ENCODE measurements at places on chromosomes 5 and 9.

- no peak for DNase-seq
These were observed 153.1 kb upstream of the RAPGEF1 start for GRCh38 chr9:131892902-131893500.

DNA sequence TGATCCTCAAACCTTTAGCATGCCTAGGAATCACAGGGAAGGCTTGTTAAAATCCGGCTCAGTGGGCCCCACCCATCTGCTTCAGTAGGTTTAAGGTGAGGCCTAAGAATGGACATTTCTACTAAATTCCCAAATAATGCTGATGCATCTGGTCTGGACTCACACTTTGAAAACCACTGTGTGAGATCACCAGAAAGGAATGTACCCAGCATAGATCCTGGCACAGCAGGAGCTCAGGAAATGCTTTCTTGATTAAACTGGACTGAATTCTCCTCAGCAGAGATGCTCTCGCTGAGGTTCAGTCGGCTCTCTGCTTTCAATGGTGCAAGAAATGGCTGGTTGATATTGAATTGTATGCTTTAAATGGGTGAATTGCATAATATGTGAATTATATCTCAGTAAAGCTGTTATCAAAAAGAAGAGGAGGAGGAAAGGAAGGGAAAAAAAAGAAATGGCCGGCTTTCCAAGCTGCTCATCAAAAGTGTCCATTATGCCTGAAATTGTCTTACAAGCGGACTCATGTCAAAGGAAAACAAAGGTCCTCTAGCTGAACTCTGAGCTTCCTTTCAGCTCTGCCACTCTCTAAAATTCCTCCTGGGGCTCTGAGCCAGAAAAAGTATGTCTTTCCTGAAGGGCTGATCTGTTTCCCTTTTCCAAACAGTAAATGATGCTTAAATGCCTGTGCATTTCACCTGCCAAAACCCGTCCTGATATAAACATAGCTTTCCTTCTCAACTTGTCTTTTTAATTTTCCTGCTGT, 77.6 kb upstream of the SAP30L start:
- no peak for DNase-seq

DNA sequence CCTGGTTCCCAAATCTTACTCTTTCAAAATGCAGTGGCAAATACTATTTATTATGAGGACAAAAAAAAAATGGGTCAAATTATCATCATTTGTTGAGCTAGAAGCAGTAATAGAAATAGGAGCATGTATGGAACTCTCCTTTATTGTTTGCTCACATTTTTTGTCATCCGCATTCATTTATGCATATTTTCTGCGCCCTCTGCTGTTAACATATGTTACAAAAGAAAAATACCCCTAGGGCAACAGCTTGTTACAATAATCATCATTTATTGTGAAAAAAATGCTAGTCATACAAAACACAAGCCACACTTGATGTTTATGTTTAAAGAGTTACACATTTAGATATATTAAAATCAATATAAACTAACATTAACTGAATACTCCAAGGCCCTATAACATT, 328.2 kb downstream of the TUSC1 start:
- DNase-seq = no peak

DNA sequence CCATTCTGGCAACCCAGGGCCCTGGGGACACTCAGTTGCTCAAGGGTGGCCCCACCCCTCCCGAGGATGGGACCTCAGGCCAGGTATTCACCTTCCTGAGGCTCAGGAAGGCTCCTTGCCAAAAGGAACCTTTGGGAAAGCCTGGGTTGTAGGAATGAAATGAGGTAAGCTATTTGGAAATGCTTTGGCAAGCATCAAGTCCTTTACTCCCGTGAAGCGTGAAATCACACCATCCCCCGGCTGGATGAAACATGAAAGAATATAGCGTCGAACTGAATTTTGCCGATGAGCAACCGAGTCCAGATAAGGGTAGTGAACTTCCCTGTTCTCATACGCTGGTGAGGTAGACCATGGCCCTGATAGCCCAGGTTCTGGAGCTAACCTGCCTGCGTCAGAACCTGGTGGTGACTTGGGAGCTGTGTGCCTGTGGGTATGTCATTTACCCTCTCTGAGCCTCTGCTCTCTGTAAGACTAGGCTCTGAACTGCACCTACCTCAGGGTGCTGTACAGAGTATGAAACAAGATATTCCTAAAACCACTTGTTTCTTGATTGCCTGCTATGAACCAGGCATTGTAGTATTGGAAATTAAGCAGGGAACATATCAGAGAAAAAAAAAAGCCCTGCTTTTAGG, 105.3 kb upstream of the BOD1 start:
- no peak for DNase-seq

DNA sequence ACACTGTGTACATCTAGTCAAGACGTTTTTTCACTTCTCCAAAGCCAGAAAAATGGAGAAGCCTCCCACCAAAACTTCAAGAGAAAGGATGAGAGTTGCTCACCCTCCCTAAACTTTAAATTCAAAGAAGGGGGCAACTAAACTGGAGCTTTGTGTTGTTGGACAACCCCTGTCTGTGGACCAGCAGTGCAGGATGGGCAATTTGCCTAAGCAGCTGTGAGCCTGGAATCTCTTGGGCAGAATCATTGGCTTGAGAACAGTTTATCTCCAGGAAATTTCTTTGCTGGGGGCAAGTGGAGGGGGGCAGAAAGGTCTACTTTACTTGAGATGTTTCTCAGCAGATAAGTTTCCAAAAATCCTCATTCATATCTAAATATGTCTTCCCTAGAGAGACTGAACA, 151.8 kb downstream of the MUSK start:
- no peak for DNase-seq

GRCh38 chr9:36625006-36625615, 52.4 kb downstream of the MELK start:
- no peak for DNase-seq

DNA sequence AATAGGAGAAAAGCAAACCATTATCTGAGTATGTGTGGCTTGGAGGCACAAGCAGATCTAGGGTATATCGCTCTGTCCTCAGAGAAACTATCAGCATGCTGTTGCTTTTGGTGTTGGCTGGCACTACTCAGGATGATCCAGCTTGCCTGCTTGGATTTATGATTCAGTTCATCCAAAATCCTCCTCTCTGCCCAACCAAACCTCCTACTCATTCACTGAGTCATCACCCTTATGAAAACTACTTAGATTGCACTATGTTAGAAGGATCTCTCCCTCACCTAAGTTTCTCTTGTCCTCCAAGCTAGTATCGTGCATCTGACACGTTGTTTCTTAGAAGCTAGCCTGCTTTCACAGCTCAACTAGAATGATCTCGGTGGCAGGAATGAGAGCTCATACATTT, 14.2 kb upstream of the ZBED3 start:
- no peak for DNase-seq

- DNase-seq = no peak
These were observed 142.6 kb downstream of the PBX3 start for GRCh38 chr9:125889476-125890419.

GRCh38 chr5:17167171-17167891, 50.1 kb upstream of the BASP1 start:
- no peak for DNase-seq

GRCh38 chr9:89608641-89609335, 4.0 kb downstream of the GADD45G start:
- no peak for DNase-seq

DNA sequence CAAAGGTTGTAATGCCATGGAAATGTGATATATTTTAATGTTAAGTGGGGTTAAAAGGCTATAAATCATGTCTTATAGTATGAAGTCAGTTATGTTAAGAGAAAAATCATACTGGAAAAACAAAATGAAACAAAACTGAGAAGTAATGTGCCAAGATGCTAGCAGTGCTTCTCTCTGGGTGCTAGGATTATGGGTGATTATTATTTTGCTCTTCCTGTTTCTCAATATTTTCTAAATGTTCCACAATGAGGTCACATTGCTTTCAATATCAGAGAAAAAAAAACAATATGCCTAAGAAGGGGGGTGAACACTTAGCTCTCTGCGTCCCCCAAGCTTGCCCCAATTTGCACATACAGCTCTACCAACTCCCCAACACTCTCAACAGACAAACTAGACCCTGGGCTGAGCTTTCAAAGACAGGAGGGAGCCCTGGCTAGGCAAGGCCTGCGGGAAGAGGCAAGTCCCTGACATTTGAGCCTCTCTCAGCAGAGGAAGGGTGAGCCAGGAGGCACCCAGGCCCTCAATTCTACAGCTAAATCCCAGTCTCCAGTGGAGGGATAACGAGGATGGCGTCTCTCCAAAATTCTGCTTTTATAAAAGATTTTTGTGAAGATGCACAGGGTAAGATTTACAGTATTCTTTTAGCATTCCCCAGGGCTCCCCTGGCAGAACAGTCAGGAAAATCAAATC, 24.4 kb downstream of the WHRN start:
- DNase-seq = no peak

GRCh38 chr5:51278539-51278938, 104.7 kb upstream of the ISL1 start:
- no peak for DNase-seq

DNA sequence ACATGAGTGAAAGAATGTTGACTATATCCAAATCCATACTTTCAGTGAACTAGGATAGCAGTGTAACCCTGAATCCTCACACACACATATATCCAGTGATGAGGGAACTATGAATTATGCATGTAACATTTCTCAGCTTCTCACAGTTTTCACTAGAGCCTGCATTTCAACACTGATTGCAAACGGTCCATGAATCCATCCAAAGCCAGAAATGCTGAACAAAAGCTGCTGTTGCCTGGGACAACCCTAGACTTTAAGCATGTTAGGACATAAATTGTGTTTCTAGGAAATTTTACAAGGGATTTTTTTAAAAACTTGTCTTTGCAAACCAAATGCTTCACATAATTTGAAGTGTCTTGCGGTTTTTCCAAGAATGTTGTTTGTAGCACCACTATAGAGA, 2010.0 kb upstream of the WWC1 start:
- DNase-seq = no peak

GRCh38 chr5:75242067-75242466, 5.4 kb upstream of the ANKRD31 start:
- DNase-seq = no peak

- DNase-seq = no peak
These were observed 56.2 kb upstream of the ALDH1B1 start for GRCh38 chr9:38336341-38336740.

DNA sequence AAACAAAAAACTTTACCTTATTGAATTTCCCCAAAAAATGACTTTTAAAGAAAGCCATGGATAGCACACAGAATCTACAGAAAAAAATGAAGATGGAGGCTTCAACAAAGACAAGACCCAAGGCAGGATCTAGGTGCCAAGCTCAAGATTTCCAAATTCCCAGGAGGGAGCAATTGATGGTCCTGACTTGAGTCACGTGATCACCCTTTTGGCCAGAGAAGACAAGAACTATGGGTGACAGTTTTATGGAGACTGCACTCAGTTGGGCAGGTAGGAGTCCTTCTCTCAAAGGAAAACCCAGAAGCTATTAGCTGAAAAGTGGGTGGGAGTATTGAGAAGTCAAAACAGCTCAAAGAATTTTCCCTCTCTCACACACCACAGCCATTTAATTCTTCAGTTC, 3.2 kb upstream of the SLIT3 start:
- no peak for DNase-seq

GRCh38 chr5:178839319-178839704, 20.4 kb upstream of the ZNF354B start:
- no peak for DNase-seq

DNA sequence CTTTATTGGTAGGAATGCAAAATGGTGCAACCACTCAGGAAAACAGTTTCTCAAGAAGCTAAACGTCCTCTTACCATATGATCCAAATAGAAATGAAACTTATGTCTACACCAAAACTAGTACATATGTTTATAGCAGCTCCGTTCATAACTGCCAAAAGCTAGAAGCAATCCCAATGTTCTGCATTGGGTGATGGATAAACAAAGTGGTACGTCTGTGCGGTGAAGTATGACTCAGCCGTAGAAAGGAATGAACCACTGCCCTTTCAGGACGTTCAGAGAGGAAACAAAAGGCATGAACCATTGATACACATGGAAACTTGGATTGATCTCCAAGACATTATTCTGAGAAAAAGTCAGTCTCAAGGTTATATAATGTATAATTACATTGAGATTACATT, 27.6 kb downstream of the HNRNPH1 start:
- DNase-seq = no peak

DNA sequence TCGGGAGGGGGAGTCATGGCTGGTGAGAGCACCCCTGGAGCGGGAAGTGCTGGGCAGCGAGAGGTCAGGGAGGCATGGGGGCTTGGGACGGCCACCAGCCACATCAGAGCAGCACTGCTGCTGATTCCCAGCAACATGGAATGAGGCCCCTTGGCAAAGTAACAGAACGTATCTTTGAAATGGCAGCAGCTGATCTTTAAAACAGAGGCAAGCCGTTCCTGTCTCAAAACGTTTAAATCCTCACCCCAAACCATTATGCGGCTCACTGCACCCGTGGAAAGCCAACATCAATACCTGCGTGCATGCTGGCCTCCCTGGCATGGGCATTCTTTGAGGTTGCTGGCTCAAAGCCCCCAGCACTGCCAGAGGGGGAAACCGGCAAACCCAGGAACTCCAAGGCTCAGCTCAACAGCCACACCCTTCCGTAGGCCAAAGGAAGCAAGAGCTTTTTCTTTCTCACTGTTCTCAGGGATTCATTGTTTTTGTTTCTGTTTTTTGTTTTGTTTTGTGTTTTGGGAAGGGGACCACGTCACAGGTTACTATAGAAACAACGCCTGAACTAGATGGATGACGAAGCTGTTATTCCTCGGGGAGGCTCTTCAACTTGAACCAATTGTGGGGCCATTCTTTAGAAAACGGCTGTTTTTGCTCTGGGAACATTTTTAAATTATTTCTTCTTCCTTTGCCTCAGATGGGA, 28.1 kb upstream of the OBP2B start:
- no peak for DNase-seq

DNA sequence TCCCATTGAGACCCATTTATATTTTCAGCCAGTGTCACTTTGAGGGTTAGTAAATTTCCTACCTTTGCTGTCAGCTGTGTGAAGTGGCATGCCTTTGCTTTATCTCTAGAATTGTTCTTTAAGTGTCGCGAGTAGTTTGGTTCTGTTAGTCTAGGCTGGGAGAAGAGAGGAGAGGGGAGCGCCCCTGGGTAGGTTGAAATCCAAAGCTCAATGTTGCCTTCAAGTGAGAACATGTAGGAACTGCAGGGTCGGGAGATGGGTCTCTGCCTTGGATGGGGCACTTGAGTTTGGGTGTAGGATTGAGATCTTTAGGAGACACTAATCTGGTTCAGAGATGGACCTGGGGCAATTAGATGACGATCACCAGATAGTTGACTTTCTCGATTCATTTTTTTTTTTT, 46.3 kb downstream of the STC2 start:
- DNase-seq = no peak

GRCh38 chr5:122880749-122881148, 35.3 kb downstream of the SNX24 start:
- DNase-seq = no peak

DNA sequence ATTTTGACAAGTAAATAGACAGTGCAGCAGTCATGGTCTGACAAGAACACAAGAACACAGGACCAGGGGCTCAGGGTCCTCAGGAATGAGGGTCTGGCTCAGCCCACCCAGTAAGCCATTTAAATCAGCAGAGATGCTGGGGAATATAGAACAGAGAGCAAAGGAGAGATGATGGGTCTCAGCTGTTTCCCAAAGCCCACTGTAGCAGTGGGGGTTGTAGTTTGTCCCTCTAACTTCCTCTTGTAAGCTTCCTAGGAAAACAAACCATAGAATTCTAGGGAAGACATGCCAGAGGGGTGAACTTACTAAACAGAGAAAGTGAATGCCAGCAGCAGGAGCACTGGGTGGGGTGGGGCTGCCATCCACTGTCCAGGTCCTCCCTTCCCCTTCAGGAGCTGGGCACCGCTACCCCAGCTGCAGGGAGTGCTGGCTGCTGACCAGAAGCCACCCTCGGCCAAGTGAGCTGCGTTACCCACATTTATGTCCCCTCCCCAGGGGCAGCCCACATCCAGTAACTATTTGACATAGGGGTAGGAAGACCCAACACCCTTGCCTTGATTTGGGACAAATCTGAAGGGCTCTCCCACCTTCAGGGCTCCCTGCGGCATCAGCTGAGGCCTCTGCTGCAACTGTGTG, 41.6 kb downstream of the GABBR2 start:
- no peak for DNase-seq

Measured in esophagus squamous epithelium (tissue), 5 donors.